ENCODE measurements at places on chromosomes 7 and 10. TPM values are rescaled to one million over a fixed set of nuclear protein-coding genes. Genes with fewer than 3 reads are reported as not detected.

Gene ASB15
- not detected for polyA plus RNA-seq

Gene FEZF1
- polyA plus RNA-seq: 0.15 TPM

Gene NHLRC2
- 1.8 TPM for polyA plus RNA-seq

Gene SYT15B
- polyA plus RNA-seq: 0.61 TPM

Gene DNAJB9
- 13.5 TPM for polyA plus RNA-seq

Gene MYL10
- not detected for polyA plus RNA-seq

Gene GIMAP8
- polyA plus RNA-seq: 1.9 TPM

Gene SLC25A40
- 10.2 TPM for polyA plus RNA-seq

Gene LRRD1
- polyA plus RNA-seq: not detected

Gene KLF14
- 0.83 TPM for polyA plus RNA-seq

Gene CYP26C1
- polyA plus RNA-seq: not detected

Gene EGR2
- polyA plus RNA-seq: 0.54 TPM

Gene PAPOLB
- polyA plus RNA-seq: not detected

Gene AZGP1
- polyA plus RNA-seq: 21.4 TPM

Gene SPDYE11
- polyA plus RNA-seq: not detected

Gene SLC16A9
- polyA plus RNA-seq: 3.4 TPM

Gene NPFFR1
- polyA plus RNA-seq: 0.56 TPM

Gene MSS51
- polyA plus RNA-seq: not detected

Gene ARHGAP21
- polyA plus RNA-seq: 48.1 TPM

Gene KCNH2
- polyA plus RNA-seq: 49.2 TPM

Gene TUBAL3
- 0.24 TPM for polyA plus RNA-seq

Gene TMEM236
- polyA plus RNA-seq: 0.05 TPM

Gene COL17A1
- 0.63 TPM for polyA plus RNA-seq

Gene LIPF
- polyA plus RNA-seq: not detected

Gene KIAA1549
- 31.8 TPM for polyA plus RNA-seq

Gene KIN
- polyA plus RNA-seq: 5.4 TPM

Gene DNTT
- not detected for polyA plus RNA-seq

Gene CALML3
- polyA plus RNA-seq: 11.9 TPM

Gene OR2F2
- polyA plus RNA-seq: not detected

Gene PAX2
- polyA plus RNA-seq: not detected

Gene PRLHR
- not detected for polyA plus RNA-seq

Gene ATG9B
- 0.24 TPM for polyA plus RNA-seq

Gene GRK5
- 5.4 TPM for polyA plus RNA-seq

Gene ATP6V0A4
- polyA plus RNA-seq: 0.27 TPM

Gene OR9A2
- not detected for polyA plus RNA-seq

Gene SPDYE6
- polyA plus RNA-seq: not detected

Gene MRPS16
- polyA plus RNA-seq: 80.8 TPM

Gene EVX1
- 0.27 TPM for polyA plus RNA-seq

Gene MDFIC
- polyA plus RNA-seq: 1.2 TPM

Gene NOS3
- polyA plus RNA-seq: 4.2 TPM

Gene SAMD9
- polyA plus RNA-seq: 0.14 TPM

Gene PFKFB3
- polyA plus RNA-seq: 22.3 TPM

Gene CCL24
- polyA plus RNA-seq: 1.4 TPM

Gene TCAF2
- 0.42 TPM for polyA plus RNA-seq

Gene ATAD1
- 24.2 TPM for polyA plus RNA-seq

Data from brain (organoid and tissue), 16 donors.